ENCODE measurements at places on chromosomes 1 and 21.

- DNase-seq: no peak
Observed at GRCh38 chr1:223474804-223475203, 81.6 kb downstream of the CCDC185 start.

DNA sequence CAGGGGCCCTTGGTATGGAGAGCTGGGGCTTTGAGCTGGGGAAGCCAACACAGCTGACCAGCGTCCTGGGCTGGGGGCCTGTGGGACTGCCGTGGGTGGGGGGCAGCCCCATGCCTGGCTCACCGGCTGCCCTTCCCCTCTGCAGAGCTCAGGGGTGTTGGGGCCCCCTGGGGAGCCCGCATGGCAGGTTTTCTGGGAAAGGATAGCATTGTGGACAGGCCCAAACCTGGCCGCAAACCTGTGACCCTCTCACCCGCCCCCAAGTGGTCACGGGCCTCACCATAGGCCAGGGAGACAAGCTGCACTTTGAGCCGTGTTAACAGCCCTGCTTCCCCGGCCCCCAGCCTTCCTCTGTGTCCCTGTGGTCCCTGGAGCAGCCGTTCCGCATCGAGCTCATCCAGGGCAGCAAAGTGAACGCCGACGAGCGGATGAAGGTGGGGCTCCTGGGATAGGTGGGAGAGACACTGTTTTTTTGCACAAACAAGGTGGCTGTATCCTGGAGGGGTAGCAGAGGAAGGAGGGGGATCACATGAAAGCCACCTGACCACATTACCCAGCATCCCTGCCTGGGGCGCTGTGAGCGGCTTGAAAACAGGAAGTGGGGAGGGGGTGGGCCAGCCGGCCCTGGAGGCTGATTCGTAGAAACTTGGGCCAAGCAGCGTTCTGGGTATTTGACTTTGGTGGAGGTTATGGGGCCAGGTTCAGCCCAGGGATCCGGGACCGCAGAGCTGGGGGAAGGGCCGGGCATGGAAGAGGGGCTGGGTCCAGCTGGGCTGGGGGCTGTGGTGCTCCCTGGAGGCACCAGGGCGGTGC, 65.9 kb downstream of the PIK3CD start:
- peak; percentile 75 for DNase-seq

DNA sequence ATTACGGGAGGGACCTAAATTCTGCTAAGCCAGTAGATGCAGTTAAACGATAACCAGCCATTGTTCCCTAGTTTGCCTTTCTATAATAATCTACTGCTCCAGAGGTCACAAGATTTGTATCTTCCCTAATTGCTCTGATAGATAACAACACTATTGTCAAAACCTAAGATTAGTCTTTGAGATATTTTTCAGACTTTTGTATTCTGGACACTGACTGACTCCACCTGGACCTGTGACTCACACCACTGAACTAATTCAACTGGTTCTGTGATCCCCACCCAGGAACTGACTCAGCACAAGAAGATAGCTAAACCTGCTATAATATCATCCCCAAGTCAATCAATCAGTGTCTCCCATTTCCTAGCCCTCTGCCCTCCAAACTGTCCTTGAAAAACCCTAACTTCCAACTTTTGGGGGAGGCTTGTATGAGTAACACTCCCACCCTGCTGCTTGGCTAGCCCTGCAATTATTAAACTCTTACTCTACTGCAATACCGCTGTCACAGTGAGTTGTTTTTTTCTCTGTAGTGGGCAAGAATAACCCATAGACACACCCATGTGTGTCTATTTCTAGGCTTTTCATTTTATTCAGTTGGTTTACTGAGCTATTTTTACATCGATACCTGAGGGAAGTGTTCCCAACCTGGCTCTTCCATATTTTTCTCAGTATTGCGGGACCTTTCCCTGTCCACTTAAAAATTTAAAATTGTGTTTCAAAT, 11.2 kb downstream of the KIFAP3 start:
- no peak for DNase-seq

DNA sequence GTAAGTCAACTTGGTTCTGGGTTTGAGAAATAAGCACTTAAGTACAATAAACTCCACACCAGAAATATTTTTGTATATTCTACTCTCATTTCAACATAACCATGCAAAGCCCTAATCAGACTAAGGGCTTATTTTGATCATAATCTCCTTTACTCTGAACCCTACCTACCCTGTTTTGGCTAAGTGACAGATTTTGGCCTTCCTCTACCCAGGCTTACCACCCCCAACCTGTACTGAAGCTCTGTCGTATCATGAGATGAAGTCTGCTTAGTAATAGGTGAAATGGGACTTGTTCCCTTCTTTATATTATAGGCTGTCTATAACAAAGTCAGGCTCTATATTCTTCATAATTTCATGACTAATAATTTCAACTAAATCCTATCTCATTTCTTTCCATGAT, 135.5 kb downstream of the RERE start:
- no peak for DNase-seq

- peak; percentile 31 for DNase-seq
Observed at GRCh38 chr1:231814021-231814420, 187.4 kb downstream of the DISC1 start.

DNA sequence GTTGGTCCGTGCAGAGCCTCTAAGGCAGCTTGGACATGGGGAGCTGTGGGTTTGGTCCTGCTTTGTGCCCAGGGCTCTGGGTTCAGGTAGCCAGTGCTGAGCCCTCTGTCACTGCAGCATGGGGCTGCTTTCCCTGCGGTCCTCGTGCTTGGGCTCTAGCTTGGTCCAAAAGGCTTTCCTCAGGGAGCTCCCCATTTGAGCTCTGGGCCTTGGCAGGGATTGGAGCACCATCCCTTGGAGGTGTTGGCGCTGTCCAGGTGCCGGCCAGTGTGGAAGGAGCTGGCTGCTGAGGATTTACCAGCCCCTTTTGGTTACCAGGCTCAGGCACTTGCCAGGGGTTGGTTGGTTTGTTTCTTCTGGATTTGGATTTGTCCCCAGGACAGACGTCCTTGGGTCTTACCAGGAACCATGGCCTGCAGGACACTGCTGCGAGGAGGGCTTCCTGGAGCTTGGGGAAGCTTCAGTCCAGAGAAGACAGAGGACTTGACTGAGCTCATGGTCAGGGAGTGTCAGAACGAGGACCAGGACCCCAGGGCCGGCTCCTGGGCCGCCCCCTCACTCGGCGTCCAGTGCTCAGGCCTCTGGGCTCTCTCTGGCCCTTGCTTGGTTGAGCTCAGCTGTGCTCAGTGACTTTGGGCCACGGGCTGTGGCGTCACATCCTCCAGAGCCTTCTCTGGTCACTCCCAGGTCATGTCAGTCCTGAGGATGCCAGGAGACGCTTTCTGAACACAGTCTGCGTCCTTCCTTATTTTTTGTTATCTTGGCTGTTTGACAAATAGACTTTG, 224.7 kb downstream of the CAMTA1 start:
- DNase-seq: no peak

DNA sequence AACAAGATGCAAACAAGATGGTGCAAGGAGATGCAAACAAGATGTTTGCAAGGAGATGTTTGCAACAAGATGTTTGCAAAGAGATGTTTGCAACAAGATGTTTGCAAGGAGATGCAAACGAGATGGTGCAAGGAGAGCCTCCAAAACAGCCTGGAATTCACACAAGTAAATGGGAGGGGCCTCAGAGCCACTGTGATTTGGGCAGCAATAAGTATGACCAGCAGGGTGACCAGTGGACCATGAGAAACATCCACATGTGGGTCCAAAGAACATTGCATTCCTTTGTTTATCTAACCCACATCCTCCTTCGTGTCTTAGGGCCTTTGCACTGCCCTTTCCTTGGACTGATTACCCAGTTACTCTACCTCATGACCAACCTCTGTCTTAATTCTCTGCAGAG, 162.9 kb downstream of the PLPP3 start:
- DNase-seq: no peak

DNA sequence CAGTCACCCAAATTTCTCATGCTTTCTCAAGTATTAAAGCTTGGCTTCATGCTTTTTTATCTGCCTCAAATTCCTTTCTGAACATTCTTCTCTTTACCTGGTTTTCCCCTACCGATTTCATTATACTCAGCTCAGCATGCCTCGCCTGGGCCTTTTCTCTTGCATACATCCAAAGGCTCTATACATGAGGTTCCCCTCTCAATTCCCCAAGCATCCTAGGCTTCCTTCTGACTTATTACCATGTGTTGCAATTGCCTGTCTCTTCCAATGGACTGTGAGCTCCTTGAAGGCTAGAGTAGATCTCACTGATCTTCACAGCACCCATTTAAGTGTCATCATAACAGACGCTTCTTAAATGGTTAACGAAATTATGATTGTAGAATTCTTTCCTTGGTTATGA, 24.1 kb upstream of the CYP4A22 start:
- DNase-seq: no peak

DNA sequence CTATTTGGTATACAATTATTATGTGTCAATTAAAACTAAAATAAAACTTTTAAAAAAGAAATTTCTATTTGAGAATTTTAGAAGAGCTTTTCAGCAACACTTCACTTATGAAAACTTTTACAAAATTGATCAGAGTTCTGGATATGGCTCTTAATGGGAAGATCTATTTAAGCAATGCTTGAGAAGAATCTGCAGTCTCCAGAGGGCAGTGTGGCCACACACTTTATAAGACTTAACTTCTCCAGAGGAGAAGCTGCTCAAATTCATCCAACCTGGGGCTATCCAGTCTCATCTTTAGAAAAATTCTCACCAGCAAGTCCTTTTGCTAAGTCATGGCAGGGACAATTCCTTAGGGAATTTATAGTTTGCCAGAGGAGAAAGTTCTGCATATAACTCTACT, 25.2 kb upstream of the AGO1 start:
- no peak for DNase-seq

DNA sequence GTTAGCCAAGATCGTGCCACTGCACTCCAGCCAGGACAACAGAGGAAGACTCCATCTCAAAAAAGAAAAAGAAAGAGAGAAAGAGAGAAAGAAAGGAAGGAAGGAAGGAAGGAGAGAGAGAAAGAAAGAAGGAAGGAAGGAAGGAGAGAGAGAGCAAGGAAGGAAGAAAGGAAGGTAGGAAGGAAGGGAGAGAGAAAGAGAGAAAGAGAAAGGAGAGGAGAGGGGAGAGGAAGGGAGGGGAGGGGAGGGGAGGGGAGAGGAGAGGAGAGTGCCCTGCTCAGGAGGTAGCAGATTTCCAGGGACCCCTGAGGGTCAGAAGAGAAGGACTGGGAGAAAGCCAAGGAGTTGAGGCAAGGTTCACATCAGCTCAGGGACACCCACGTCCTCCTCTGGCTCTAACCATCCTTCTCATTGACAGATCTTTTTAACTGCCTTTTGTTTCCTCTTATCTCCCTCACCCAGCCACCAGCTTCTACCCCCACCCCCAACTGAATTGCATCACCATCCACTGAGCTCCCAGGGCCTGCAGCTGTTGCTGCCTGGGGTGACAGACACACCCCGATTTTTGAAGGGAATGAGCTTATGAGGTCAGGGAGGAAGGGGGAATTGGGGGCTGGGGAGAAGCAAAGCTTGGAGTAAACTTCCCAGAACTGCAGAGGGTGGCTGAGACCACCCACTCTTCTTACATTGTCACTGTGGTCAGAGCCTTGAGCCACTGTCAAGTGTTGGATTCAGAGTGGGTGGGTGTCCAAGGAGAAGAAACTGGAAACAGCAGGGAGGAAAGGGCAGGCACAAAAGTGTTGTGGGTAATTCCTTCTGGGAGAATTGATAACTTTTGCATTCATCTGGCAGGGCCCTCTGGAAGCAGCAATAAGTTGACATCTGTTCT, 91.6 kb downstream of the GLUL start:
- peak; percentile 15 for DNase-seq

DNA sequence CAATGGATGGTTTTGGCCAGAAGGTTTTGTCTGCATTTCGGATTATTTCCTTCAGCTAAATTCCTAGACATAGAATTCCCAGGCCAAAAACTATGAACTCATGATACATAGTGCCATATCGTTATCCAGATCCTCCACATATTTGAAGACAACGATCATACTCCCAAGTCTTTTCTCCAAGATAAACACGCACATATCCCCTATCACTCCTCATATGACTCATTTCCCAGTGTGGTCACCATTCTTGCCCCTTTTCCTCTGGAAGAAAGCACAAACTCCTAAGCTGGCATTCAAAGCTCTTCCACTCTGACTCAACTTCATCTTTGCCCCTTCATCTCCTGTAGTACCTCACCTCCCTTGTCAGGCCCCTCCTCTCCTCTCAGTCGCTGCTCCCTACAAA, 277.6 kb downstream of the PLPP3 start:
- no peak for DNase-seq

- no peak for DNase-seq
Observed at GRCh38 chr21:26389971-26390641, 183.0 kb downstream of the CYYR1 start.

Measured in KG1 (cell line).